ENCODE measurements at places on chromosomes 13 and 19. TPM values are rescaled to one million over a fixed set of nuclear protein-coding genes. Genes with fewer than 3 reads are reported as not detected.
A peak's percentile ranks its signal among the peaks of the same experiment; 100 is the strongest.

DNA sequence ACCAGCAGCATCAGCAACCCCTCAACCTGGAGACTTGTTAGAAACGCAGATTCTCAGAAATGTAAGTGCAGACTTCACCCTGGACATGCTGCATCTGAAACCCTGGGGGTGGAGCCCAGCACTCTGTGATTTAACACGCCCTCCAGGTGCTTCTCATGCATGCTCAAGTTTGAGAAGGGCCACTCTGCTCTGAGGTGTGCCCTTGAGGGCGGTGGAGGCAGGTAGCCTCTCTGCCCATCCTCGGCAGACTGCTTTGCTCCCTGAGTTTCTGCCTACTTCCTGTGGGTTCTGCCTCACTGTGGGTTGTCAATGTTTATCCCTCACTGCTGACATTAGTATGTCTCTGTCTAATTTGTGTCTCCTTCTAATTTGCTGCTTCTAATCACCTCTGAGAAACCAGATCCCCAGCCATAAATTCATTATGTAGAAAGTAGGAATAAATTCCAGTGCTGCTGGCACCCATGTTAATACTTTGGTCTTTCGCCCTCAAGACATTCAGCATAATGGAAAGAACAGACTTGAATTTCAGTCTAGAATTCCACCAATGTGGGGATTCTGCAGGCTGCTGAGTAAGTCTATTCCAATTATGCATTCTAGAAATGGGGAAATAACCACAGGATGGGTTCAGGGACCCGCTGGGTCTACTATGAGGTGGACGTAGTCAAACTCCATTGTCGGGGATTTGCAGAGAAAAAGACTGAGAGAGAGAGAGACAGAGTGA is 51.3 kb upstream of the CYSLTR2 start:
- no peaks in the 10 kb centered on the region for H3K27me3 ChIP-seq
- no peaks in the 10 kb centered on the region for H3K4me1 ChIP-seq
- no peaks in the 10 kb centered on the region for H3K36me3 ChIP-seq
- DNase-seq: no peak
- H3K27ac ChIP-seq: no peak overlapping the region

GRCh38 chr13:73171926-73172325 is 113.1 kb downstream of the KLF5 start:
- no peaks in the 10 kb centered on the region for H3K4me1 ChIP-seq
- H3K27me3 ChIP-seq: no peaks in the 10 kb centered on the region
- no peaks in the 10 kb centered on the region for H3K36me3 ChIP-seq
- H3K27ac ChIP-seq: peak overlapping the region; percentile 57

DNA sequence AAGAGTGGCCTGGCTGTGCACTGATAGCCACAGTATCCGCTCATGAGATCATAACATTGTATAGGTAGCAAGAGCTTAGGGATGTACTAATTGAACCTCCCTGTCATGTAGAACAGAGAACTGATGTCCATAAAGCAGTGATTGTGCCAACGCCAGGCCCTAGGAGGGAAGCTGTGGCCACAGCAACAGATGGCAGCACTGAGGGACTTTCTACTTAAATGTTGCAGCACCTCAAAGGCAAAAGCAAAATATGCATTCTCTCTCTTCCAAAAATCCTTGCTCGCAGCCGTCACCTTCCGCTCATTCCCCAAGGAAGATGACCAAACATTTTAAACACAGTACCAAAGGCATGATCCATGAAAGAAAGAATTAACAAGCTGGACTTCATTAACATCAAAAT is 32.3 kb downstream of the COL4A1 start:
- H3K4me1 ChIP-seq: no peaks in the 10 kb centered on the region
- DNase-seq: no peak
- no peaks in the 10 kb centered on the region for H3K27me3 ChIP-seq
- H3K27ac ChIP-seq: no peak overlapping the region
- H3K36me3 ChIP-seq: no peaks in the 10 kb centered on the region

GRCh38 chr13:98824376-98825160 is 72.1 kb upstream of the SLC15A1 start:
- H3K36me3 ChIP-seq: no peaks in the 10 kb centered on the region
- H3K27me3 ChIP-seq: no peaks in the 10 kb centered on the region
- no peaks in the 10 kb centered on the region for H3K4me1 ChIP-seq
- H3K27ac ChIP-seq: no peak overlapping the region
- H3K4me3 ChIP-seq: no peak overlapping the region

ANKLE1 gene
- total RNA-seq: 1.3 TPM

DNA sequence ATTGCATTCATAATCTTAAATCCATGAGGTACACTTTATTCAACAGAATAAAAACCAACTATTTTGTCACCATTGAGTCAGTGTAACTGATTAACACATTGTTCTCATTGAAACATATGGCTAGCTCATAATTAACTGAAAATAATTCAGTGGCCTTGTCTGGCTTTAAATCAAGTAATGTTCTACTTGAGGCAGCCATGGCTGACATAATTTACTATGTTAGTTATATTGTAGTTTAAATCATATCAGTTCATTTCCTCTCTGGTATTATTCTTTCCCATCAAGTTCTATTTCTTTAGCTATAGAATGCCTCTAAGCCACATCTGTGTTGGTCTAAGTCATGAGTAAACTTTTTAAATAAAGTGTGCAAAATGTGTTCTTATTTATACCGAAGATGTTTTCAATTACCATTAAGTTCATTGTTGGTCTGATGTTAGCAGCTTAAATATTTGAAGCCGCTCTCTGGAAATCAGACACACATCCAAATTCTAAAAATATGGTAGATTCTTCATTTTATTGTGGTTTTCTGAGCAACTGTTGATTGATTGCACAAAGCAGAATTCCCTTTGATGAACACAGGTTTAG is 393.7 kb downstream of the GPC6 start:
- H3K27me3 ChIP-seq: no peaks in the 10 kb centered on the region
- no peaks in the 10 kb centered on the region for H3K36me3 ChIP-seq
- no peak for DNase-seq
- H3K4me1 ChIP-seq: no peaks in the 10 kb centered on the region
- no peak overlapping the region for H3K27ac ChIP-seq

DNA sequence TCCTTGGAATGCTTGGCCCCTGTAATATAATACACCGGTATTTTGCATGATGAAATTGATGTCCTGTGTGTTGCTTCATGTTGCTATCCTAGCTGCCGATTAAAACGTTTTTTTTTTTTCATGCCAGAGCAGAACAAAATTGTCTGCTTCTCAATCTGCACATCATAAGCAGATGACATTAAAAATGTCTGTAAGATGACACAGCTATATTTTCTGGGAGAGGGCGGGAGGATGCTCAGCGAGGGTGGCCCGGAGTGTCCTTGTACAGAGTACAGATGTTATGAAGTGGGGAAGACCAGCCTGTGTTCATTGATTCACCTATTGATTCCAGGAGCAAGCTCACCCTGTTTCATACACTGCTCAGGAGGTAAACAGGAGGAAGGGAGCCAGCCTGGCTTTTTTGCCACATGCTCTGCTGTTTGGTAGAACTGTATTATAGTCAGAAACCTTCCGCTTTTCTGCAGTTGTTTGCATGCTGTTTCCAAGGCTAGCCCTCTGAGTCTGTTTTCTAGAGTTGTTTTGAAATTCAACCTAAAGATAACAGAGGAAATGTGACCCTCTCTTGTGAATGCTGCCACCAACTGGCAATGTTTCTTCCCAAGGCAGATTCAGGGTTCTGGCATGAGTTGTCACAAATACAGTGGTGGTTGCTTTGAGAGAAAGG is 4.7 kb upstream of the IRS2 start:
- H3K27ac ChIP-seq: no peak overlapping the region
- no peaks in the 10 kb centered on the region for H3K27me3 ChIP-seq
- no peak overlapping the region for H3K4me3 ChIP-seq
- H3K4me1 ChIP-seq: no peaks in the 10 kb centered on the region
- no peaks in the 10 kb centered on the region for H3K36me3 ChIP-seq

DNA sequence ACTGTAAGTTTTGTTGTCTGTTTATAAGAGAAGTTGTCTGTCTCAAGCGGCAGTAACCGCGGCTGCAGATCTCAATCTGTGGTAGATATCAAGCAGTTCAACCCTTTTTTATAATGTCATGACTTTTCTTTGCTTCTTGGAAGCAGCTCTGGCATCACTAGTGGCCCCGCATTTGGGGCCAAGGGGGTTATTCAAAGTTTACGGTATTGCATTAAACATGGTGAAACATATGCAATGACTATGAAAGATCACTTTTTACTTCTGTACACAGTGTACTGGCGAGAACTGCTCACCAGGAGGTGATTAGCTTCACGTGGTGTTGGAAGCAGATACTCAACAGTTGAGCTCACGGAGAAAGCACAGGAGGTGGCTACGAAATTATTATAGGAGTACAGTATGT is 4.6 kb upstream of the FFAR3 start:
- H3K4me3 ChIP-seq: no peak overlapping the region
- H3K4me1 ChIP-seq: no peaks in the 10 kb centered on the region
- DNase-seq: peak; percentile 4
- no peak overlapping the region for H3K27ac ChIP-seq
- H3K36me3 ChIP-seq: no peaks in the 10 kb centered on the region
- H3K27me3 ChIP-seq: no peaks in the 10 kb centered on the region

DNA sequence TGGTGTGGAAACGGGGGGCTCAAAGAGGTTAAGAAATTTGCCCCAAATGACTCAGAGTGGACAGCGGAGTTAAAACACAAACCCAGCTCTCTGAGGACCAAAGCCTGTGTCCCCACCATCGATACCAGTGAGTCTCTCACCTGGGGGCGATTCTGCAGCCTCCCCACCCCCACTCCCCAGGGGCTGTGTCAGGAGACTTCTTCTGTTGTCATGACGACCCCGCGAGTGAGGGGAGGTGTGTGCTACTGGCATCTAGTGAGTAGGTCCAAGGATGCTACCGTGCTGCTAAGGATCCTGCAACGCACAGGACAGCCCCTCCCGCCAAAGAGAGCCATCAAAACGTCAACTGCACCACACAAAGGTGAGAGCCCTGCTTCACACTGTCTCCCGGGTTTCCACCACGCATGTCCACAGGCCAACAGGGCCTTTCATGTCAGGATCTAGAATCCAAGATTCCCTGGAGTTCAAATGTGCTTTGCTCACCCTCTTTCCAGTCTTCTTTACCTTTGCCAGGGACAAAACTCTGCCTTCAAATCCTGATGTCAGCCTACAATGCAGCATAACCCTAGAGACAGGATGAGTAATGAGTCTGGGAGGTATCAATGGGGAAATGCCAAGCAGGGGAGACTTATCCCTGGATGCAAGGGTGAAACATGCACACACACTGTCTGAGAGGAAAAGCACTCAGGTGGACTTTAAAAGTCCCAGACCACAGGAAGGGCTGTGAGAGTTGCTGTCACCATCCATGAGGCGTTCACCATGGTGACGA is 3.9 kb downstream of the RANBP3 start:
- peaks cover 5% of the 10 kb centered on the region for H3K4me1 ChIP-seq
- H3K36me3 ChIP-seq: no peaks in the 10 kb centered on the region

All from Peyer's patch (tissue), 4 donors.